Esophagus muscularis mucosa (tissue), 4 donors: ENCODE measurements at places on chromosomes 12 and 14. TPM values are rescaled to one million over a fixed set of nuclear protein-coding genes. Genes with fewer than 3 reads are reported as not detected.

Gene CLEC9A
- not detected for total RNA-seq

Gene PFKM
- 59.5 TPM for total RNA-seq

DNA sequence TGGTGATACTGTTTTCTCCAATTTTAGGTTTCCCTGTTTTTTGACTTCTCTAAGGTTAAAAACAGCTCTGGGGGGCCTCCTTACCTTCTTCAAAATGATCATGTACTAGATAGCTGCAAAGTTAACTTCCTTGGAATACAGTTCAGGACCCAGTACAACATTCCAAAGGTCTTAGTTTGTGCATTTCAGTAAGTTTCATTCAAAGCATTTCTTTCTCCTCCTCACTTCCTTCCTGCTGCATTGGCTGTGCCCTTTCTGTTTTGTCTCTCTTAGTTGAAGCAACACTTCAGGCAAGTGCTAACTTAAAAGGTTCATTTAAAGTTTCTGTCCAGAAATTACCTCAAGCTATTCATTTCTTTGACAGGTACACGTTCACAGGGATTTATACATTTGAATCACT is 95.7 kb downstream of the SCN8A start:
- no peak for DNase-seq
- H3K27me3 ChIP-seq: no peaks in the 10 kb centered on the region
- no peaks in the 10 kb centered on the region for H3K36me3 ChIP-seq

GRCh38 chr14:21136024-21136423 is 19.8 kb downstream of the OR5AU1 start:
- no peaks in the 10 kb centered on the region for H3K27me3 ChIP-seq
- H3K4me1 ChIP-seq: no peaks in the 10 kb centered on the region
- no peaks in the 10 kb centered on the region for H3K36me3 ChIP-seq
- DNase-seq: no peak

- no peak overlapping the region for H3K4me3 ChIP-seq
- H3K27me3 ChIP-seq: no peaks in the 10 kb centered on the region
- no peak overlapping the region for H3K27ac ChIP-seq
- no peak for DNase-seq
- H3K36me3 ChIP-seq: no peaks in the 10 kb centered on the region
These were observed 70.5 kb upstream of the ATP2B1 start for GRCh38 chr12:89779090-89779489.

- no peak overlapping the region for H3K4me3 ChIP-seq
- no peaks in the 10 kb centered on the region for H3K4me1 ChIP-seq
- no peaks in the 10 kb centered on the region for H3K27me3 ChIP-seq
- no peaks in the 10 kb centered on the region for H3K36me3 ChIP-seq
These were observed 288.7 kb upstream of the FLRT2 start for GRCh38 chr14:85241022-85241855.
